Brain microvascular endothelial cell (primary cell): ENCODE measurements at places on chromosomes 2 and 18.
A peak's percentile ranks its signal among the peaks of the same experiment; 100 is the strongest.

DNA sequence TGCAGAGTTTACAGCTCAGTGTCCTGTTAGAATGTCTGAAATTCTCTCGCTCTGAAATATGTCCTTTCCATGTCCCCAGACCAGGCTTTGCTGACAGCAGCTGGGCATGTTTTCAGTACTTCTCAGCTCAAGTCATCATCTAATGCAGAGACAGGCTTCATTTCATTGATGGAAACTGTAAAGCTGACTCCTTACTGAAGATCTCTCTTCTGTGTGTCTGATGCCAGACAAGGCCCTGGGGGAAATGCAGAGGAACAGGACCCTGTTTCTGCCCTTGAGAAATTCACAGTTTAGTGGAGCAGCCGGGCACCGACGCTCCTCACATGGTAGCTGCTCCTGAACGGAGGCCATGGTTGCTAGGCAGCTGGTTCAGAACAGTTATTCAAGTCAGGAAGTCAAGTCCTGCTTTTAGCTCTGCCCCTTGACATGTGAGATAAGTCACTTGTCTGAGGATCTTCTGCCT lies 24.6 kb upstream of the FZD7 start:
- no peak for DNase-seq

- DNase-seq = no peak
These were observed 133.3 kb downstream of the DNAH6 start for GRCh38 chr2:84649487-84650142.

GRCh38 chr2:179771791-179772190 lies 89.6 kb downstream of the ZNF385B start:
- no peak for DNase-seq

DNA sequence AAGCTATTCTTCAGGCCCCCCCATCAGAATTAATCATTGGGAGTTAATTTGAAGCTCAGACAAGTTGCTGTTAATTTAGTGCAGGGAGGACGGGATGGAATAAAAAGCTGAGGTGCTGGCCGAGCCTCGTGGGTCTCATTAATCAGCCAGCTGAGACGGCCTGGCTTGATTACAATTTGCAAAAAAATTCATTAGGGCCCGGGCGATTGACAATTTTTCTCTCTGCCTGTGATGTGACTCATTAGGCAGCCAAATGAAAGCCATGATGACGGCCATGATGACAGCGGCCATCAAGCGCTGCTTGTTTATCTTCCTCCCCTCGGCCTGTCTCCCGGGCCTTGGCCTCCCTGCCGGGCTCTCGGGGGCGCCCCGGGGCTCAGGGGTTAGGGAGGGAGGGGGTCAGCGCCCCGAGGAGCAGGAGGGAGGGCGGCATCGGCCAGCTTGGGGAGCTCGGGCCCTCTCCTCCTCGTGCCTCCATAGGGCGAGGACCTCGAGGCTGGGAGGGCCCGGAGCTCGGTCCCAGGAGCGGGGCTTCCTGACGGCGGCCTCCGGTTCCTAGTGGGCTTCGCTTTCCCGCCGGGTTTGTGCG lies 5.2 kb downstream of the GBX2 start:
- no peak for DNase-seq

GRCh38 chr2:54208364-54209240 lies 47.4 kb downstream of the TSPYL6 start:
- no peak for DNase-seq

DNA sequence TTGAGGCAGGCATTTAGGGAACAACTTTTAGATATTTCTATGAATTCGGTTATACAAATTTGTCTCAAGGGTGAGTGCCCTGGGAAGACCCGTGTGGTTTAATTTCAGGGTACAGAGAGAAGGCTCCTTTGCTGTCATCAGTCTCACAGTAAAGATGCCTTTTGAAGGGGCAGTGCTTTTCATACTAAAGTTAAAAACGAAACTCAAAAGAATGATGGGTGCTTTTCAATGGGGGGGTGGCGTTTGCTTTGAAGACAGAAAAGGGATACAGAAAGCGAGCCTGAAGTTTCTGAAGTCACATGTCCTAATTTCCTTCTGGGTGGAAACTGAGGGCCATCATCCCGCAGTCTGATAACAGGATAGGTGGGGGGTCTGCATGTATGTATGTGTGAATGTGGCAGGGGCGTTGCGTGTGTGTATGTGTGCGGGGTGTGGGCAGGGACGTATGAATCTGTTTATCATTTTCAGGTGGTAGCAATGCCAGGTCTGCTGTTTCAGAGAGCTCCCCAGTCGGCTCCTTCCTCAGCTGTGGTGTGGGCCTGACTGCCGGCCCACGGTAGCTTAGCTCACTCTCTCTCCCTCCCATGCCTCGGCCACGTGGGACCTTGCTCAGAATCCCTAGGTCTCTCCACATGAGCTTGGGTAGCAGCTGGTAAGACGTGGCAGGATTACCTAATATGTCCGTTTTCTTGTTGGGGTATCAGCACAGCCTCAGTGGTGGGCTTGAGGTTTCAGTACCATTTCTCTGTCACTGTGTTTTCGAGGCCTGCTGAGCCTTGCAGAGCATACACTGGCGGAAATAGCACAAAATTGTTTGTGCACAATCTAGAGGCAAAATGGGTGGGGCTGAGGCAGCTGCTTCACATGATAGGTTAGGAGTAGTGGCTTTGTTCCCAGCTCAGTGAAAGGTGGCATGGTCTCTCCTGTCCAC lies 32.7 kb downstream of the ARHGAP25 start:
- DNase-seq = no peak

DNA sequence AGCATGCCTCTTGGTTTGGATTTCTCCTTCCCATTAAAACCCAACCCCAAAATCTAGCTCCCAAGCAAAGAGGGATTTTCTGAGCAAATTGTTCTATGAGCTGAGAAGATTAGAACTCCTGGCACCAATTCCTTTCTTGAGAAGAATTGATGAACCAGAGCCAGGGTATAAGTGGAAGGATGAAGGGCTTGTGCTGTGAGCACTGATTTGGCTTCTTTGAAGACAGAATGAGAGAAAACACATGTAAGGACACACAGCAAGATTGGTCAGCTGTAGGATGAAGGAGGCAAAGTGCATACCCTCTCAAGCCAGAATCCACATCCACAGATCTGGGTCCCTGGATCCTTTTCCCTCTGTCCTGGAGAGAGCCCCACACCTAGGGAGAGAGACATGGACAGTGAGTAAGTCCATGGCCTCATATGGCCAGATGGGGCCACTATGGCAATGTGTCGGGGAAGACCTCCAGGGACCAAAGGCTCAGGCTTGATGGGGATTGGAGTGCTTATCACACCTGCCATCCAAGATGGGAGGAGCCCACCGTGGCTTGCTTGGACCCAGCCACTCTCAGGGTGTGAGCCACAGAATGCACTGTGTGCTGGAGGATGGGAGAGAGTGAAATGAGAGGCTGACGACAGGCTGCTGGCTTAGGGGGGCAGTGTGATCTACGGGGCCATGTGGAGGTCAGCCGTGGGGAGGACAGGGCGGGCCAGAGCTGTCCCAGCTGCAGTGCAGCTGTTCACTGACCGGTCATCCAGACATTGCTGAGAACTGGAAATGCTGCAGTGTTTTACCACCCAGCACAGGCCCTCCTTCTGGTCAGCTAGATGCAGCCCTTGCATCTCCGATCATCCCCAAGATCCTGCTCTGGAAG lies 339.8 kb downstream of the CYP26B1 start:
- no peak for DNase-seq

DNA sequence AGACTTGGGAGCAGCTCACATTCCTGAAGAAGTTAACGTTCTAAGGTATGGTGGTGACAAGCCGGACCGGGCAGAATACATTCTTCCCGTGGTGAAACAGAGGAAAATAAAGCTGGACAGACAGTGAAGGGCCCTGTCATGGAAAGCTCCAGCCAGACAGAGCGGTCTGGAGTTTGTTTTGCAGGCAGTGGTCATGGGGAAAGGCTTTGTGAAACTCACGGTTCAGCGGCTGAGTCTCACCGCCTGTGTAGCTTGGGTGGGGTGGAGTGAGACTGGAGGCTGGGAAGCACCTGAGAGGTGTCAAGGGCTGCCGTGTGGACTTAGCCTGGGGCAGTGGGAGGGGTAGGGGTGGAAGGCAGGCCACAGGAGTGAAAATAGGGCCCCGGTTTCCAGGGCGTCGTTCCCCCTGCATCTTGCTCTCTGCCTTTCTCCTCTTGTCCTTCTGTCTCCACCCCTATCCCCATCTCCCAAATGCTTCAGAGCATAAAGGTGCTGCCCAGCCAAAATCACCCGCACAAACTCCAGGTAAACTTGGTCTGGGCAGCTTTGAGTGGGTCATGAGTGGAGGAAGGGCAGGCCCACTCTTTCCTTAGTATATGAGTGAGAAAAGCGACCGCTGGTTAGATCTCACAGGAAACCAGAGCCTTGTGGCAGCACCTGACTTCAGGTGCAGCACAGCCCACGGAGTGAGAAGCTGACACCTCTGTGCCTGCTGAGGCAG lies 11.4 kb upstream of the SLC20A1 start:
- DNase-seq = no peak

- no peak for DNase-seq
These were observed 33.3 kb upstream of the PGAP1 start for GRCh38 chr2:196959734-196960338.

GRCh38 chr2:27369471-27370025 lies 590 bp downstream of the EIF2B4 start:
- peak; percentile 22 for DNase-seq

DNA sequence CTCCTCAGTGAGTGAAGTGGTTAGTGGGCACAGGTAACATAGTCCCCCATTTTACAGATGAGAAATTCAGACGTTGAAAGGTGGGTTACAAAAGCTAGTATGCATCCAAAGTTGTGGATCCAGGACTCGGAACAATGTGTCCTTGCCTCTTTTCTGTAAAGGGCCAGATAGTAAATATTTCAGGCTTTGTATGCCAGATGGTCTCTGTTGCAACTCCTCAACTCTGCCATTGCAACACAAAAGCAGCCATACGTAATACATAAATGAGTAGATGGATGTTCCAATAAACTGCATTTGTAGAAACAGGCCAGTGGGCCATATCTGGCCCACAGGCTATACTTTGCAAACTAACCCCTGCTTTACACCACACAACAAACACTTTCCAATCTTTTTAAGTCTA lies 166.6 kb upstream of the PKDCC start:
- no peak for DNase-seq

- DNase-seq = no peak
These were observed 17.1 kb downstream of the SPIRE1 start for GRCh38 chr18:12640881-12641200.

- peak; percentile 28 for DNase-seq
These were observed 16.7 kb downstream of the ZNF638 start for GRCh38 chr2:71348302-71348701.

DNA sequence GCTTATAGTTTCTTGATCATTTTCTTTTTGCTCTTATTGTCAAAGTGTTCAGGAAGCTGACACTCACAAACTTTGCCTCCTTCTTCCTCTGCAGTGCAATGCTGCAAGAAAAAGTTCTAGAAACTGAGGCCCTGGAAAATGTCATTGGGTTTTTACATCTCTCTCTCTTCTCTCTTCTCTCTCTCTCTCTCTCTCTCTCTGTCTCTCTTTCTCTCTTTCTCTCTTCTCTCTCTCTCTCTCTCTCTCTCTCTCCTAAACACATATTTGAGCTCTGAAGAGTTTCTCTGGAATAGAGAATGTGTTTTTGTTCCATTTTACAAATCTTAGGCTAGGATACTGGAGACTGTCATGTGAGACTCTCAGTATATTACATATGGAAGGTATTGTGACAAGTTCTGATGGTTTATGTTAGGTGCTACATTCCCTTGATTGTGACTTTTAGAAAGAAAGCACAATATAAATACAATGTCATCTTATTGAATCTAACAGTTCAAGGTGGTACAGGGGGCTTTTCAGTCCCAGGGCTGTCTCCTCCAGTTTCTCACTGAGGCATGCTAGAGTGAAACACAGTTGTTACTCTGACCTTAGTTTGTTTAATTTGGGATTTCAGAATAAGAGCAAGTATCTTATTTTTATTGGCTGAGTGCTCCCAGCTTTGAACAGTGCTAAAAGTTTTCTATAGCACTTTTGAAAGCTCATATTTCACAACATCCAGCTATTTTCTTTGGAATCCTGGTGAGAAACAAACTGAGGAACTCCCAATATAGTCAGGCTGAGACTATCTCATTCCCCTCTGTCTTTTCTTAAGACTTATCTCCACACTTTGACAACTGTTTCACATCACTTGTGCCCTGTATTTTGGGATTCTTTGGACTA lies 41.4 kb upstream of the EHBP1 start:
- DNase-seq = no peak

GRCh38 chr2:164910101-164910899 lies 45.0 kb downstream of the SLC38A11 start:
- peak; percentile 69 for DNase-seq

GRCh38 chr2:30753630-30754029 lies 53.6 kb downstream of the CAPN13 start:
- no peak for DNase-seq

GRCh38 chr2:189050165-189050712 lies 76.1 kb downstream of the COL3A1 start:
- no peak for DNase-seq

GRCh38 chr18:58313491-58314032 lies 269.5 kb downstream of the NEDD4L start:
- no peak for DNase-seq

DNA sequence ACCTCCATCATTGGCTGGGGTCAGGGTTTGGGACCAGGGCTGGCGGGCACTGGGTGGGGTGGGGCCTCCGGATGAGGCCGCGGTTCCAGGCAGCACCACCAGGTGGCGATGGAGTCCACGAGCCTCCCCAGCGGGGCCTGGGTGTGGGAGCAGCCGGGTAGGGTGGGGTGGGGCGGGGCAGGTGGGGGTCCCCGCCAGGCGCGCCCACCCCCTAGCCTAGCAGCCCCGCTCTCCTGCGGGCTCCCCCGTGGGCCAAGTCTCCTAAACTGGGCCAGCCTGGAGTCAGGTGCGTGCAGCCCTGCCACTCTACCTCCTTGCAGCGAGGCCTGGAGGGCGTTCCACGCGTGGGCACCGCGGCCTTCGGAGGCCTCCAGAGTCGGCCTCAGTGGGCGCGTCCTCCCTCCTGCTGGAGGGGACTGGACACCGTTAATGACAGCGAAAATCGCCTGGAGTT lies 187.5 kb downstream of the TWIST2 start:
- no peak for DNase-seq

DNA sequence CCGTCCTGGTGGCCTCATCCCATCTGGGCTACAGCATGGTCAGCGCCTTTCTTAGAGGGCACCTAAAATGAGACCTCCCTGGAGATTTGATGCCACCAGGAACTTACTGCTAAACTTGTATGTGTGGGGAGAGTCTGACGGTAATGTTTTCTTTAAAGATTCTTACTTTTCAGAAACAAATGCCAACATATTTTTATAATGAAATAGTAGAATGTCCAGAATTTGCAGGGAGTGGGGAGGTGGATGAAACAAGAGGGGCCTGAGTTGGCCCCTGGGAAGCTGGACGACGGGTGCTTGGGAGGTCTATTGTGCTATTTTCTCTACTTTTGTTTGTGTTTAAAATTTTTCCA lies 118.8 kb upstream of the CTDP1 start:
- DNase-seq = no peak
